Upper lobe of left lung (tissue), 6 donors: ENCODE measurements at places on chromosomes 1 and 21.

DNA sequence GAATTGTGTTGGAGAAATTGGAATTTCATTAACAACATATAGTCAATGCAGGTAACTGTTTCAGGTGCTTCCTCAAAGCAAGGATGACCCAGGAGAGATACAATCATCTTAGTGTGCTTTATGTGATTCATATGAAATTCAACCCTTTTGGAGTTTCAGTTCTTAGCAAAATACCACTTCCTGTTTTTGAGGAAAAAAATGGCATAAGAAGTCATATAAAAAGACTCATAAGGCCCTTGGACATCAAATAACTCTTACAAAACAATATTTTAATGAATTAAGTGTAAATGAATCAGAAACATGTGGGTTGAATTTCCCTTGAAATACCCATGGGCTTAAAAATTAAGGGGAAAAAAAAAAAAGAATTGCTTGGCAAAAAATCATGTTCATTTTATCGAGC, 926.6 kb downstream of the LTN1 start:
- no peak for DNase-seq

DNA sequence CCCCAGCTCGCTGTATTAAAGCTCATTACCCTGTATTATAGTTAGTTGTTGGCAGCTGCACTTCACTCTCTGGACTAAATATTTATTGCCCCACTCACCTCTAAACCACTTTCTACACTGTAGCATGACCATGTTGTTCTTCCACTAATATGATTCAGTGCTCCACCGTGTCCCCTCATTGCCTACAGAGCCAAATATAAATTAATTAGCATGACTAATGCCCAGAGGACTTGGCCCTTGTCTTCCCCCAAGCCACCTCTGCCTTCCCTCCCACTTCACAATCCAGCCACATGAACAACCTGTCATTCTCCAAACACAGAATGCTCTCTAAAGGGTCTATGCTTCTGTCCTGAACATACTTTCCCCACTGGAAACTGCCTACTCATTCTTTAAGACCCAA, 276.5 kb downstream of the PLPP3 start:
- DNase-seq, result no peak

- DNase-seq, result no peak
These were observed 100.8 kb upstream of the C1orf174 start for GRCh38 chr1:4000811-4001251.

- no peak for DNase-seq
These were observed 1485.7 kb downstream of the KCNT2 start for GRCh38 chr1:195122497-195122896.
